ENCODE measurements at places on chromosomes 13 and 19.

DNA sequence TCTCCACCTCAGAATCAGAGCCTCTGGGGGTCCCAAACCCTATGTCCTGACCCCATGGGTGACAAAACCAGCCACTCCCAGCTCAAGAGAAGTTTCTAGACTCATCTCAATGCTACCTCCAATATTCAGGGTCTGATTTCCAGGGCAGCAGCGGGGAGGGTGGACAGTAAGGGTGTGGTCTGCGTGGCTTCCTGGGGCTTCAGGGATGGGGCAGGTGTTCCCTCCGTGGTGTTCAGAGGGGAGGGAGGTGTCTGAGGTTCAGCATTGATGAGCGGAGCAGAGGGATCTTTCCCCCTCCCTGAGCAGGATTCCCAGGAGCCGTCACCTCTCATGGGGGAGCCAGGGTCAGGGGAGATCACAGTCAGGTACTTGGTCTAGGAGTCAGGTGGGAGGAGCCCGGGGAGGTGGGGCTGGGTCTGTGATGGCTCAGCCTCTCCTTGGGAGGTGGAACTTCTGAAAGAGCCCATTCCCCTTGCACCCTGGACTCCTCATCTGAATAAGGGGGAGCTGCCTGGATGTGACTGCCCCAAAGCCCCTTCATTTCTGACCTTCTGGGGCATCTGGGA, 2.9 kb downstream of the LILRA2 start:
- H3K4me1 ChIP-seq: no peaks in the 10 kb centered on the region
- no peak for DNase-seq
- no peak overlapping the region for H3K27ac ChIP-seq
- no peaks in the 10 kb centered on the region for H3K27me3 ChIP-seq

DNA sequence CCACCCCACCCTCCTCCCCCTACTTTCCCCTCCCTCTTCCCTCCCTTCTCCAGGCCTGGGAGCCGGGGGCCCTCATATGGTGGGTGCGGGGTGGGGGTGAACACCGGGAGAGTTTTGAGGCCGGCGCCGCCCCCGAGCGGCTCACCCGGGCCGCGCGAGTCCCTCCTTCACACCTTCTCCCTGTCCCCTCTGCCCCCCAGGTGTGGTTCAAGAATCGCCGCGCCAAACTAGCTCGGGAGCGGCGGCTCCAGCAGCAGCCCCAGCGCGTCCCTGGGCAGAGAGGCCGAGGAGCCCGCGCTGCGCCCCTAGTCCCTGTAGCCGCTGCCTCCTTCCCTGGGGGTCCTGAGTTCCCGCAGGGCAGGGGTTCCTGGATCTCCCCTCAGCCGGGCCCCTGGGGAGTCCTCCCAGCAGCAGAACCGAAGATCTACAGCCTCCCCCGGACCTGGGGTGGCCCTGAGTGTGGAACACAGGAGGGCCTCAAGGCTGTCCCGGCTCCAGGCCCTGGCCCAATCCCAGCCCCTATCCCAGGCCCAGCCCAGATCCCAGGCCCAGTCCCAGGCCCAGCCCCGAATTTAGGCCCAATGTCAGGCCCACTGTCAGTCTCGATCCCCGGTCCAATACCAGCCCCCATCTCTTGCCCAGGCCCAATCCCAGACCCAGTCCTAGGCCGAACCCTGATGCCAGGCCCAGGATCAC, 1.7 kb downstream of the TPRX2 start:
- no peak for DNase-seq
- no peaks in the 10 kb centered on the region for H3K36me3 ChIP-seq
- H3K27me3 ChIP-seq: no peaks in the 10 kb centered on the region
- H3K27ac ChIP-seq: no peak overlapping the region
- peaks cover 4% of the 10 kb centered on the region for H3K4me1 ChIP-seq

DNA sequence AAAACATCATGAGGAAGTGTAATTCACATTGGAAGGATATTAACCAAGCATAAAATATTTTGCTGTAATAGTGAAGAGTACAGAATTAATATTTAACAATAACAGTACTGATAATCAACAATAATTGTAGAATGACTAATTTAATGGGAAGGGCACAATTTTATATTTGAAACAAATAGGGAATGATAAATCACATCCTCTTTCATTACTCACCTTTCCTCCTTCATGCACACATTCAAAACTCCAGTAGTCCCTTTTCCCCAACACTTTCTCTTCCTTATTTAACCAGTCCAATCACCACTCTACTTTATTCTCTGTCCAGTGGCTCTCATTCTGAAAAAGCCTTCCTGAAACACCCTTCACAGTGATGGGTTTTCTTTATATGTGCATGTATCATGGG, 110.8 kb upstream of the POSTN start:
- no peak overlapping the region for H3K4me3 ChIP-seq
- H3K27me3 ChIP-seq: no peaks in the 10 kb centered on the region
- H3K27ac ChIP-seq: no peak overlapping the region
- H3K4me1 ChIP-seq: peaks cover under 1% of the 10 kb centered on the region
- no peak for DNase-seq
- H3K36me3 ChIP-seq: no peaks in the 10 kb centered on the region

- H3K4me3 ChIP-seq: no peak overlapping the region
- H3K27me3 ChIP-seq: no peaks in the 10 kb centered on the region
- DNase-seq: no peak
- peak overlapping the region; percentile 50 for H3K27ac ChIP-seq
- peaks cover 11% of the 10 kb centered on the region for H3K36me3 ChIP-seq
- H3K4me1 ChIP-seq: peaks cover 3% of the 10 kb centered on the region
Observed at GRCh38 chr19:10769533-10770491, 51.9 kb downstream of the DNM2 start.

DNA sequence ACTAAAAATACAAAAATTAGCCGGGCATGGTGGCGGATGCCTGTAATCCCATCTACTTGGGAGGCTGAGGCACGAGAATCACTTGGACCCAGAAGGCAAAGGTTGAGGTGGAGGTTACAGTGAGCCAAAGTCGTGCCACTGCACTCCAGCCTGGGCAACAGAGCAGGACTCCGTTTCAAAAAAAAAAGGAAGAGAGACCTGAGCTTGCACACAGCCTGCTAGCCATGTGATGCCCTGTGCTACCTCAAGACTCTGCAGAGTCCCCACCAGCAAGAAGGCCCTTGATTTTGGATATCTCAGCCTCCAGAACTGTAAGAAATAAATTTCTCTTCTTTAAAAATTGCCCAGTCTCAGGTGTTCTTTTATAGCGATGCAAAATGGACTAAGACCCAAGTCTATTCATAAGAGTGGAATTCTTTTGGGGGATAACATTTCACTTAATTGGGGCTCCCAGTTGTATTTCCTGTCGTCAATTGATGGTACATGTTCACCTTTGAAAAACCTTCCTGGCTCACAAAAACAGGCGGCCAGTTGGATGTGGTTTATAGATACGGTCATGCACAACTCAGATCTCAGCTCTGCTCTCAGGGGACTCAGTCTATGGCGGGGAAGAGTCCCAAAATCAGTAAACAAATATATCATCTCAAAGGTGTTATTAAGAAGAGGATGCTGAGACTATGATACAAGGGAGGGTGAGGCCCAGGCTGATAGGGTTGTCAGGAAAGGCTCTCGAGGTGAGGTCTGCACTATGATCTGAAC, 2.4 kb upstream of the CHERP start:
- no peaks in the 10 kb centered on the region for H3K27me3 ChIP-seq
- H3K27ac ChIP-seq: no peak overlapping the region
- peaks cover 6% of the 10 kb centered on the region for H3K36me3 ChIP-seq
- DNase-seq: no peak
- peak overlapping the region; percentile 8 for H3K4me3 ChIP-seq

DNA sequence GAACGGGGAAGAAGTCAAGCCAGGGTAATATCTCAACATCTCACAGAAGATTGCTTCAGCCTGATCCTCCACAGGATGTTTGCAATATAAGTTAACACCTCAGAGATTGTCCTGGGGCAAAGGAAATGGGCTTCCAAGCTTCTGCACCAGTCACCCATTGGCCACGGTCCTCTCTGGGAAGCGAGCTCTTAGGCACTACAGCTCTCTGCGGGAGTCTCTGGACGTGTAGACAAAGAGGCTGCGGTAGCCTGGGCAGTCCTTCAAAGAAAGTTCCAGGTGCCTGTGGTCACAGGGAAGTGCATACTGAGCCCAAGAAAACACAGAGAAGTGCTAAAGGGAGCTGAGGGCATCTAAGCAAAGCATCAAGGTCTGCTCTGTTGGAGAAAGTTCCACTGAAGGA, 805.7 kb downstream of the DIAPH3 start:
- no peak overlapping the region for H3K27ac ChIP-seq
- peaks cover 31% of the 10 kb centered on the region for H3K4me1 ChIP-seq
- DNase-seq: no peak
- H3K4me3 ChIP-seq: no peak overlapping the region

GRCh38 chr13:43316946-43317353, 293.6 kb downstream of the DNAJC15 start:
- H3K36me3 ChIP-seq: no peaks in the 10 kb centered on the region
- no peak for DNase-seq
- peak overlapping the region; percentile 66 for H3K27ac ChIP-seq
- peaks cover 22% of the 10 kb centered on the region for H3K4me1 ChIP-seq
- peaks cover 5% of the 10 kb centered on the region for H3K27me3 ChIP-seq

DNA sequence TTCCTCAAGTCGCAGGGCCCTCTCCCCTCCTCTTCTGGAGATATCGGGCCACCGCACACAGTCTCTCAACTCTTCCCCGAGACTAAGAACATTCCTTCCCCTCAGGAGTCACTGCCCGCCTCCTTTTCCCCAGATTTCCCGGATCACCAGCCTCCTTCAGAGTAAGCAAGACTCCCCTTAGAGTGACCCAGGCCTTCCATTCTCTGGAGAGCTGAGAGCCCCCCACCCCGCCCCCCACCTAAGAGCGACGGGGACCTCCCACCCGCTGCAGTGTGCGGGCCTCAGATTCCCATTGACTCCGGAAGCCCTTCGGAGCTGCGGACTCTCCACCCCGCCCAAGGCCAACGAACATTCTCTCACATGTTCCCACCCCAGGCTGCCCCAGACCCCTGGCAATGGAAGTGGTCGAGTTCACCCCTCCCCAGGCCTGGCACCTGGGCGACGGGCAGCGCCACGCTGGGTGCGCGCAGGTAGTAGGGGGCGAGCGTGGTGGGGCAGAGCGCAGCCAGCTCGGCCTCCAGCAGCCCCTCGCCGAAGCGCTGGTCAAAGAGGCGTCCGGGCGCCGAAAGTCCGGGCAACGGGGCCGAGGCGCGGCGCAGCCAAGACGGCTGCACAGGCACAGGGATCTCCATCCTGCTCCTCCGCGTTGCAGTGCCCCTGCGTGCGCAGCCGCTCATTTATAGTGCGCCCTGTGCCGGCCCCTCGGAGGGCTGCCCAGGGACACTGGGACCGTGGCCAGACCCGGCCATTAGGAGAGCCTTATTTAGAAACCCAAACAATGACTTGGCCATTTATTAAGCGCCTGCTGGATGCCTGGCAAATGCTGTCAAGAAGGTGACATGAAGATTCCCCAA, at the start of gene HSPB6:
TSS of gene HSPB6 (minus strand) at position 653 of the 854 bp plus-strand sequence. CDS start at position 632, 21 bp downstream.
- peaks cover 9% of the 10 kb centered on the region for H3K27me3 ChIP-seq
- DNase-seq: peak; percentile 55
- H3K4me3 ChIP-seq: peak within 1 kb of the TSS; percentile 97
- H3K36me3 ChIP-seq: peaks cover 4% of the 10 kb centered on the region
- peak within 1 kb of the TSS; percentile 96 for H3K27ac ChIP-seq

- H3K27ac ChIP-seq: no peak overlapping the region
- no peak overlapping the region for H3K4me3 ChIP-seq
- DNase-seq: no peak
- H3K36me3 ChIP-seq: peaks cover 4% of the 10 kb centered on the region
- peaks cover 3% of the 10 kb centered on the region for H3K4me1 ChIP-seq
- H3K27me3 ChIP-seq: no peaks in the 10 kb centered on the region
Observed at GRCh38 chr13:73281746-73282145, 222.9 kb downstream of the KLF5 start.

- H3K27me3 ChIP-seq: no peaks in the 10 kb centered on the region
- no peak overlapping the region for H3K27ac ChIP-seq
- peaks cover 19% of the 10 kb centered on the region for H3K36me3 ChIP-seq
- DNase-seq: no peak
Observed at GRCh38 chr19:43605875-43606568, 5.9 kb upstream of the SRRM5 start.

DNA sequence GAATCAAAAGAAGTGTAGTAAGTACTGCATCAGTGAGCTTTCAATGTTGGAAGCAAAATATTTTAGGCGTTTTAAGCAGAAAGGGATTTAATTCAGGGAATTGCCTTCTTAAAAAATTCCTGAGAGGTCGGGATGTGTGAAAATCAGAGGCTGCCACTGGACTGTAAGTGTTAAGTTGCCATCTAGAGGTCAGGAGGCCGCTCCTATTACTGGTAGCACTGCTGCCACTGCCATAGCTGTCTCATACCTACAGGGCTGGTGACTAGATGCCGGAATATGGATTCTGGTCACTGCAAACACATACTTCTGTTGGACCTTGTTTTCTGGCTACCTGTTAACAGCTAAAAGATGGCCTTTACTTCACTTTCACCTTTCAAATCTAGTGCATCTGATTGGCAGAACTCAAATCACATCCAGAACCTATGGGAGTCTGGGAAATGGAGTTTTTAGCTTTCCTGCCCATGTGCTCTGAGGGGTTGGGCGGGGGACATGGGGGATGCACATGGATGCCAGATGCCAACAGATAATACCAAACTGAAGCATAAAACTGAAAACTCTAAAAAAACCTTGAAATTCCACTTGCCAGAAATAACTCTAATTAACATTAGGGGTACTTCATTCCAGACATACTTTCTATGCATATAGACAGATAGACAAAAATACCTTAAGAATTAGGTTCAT, 29.8 kb downstream of the DGKH start:
- H3K27ac ChIP-seq: peak overlapping the region; percentile 57
- no peak for DNase-seq
- H3K27me3 ChIP-seq: no peaks in the 10 kb centered on the region
- H3K4me3 ChIP-seq: no peak overlapping the region
- peaks cover 11% of the 10 kb centered on the region for H3K36me3 ChIP-seq

DNA sequence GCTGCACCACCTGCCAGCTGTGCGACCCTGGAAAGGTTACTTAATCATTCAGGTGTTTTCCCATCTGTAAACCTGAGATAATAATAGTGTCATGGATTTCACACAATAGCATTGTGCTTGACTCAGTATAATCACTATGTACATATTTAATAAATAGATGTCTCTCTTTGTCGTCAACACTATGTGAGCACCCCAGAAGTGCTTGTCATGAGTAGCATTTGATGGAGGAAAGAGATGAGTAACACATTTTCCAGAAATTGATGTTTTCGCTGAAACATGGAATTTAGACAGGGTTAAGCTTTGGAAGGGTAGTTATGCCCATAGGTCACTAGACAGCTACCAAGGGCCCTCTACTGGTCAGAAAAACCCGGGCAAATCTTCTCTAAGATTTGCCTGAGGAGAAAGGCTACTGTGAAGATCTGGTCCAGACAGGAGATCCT, 9.5 kb upstream of the MBNL2 start:
- H3K27ac ChIP-seq: no peak overlapping the region
- no peak overlapping the region for H3K4me3 ChIP-seq
- H3K4me1 ChIP-seq: peaks cover 18% of the 10 kb centered on the region
- DNase-seq: no peak
- H3K27me3 ChIP-seq: no peaks in the 10 kb centered on the region

- H3K4me1 ChIP-seq: peaks cover 73% of the 10 kb centered on the region
- no peaks in the 10 kb centered on the region for H3K27me3 ChIP-seq
- H3K27ac ChIP-seq: peak overlapping the region; percentile 93
Observed at GRCh38 chr19:38650911-38651584, 3.6 kb downstream of the ACTN4 start.

- peaks cover 21% of the 10 kb centered on the region for H3K4me1 ChIP-seq
- peak within 1 kb of the TSS; percentile 84 for H3K4me3 ChIP-seq
- H3K27me3 ChIP-seq: peaks cover 6% of the 10 kb centered on the region
- peak within 1 kb of the TSS; percentile 85 for H3K27ac ChIP-seq
- peaks cover 2% of the 10 kb centered on the region for H3K36me3 ChIP-seq
Observed at GRCh38 chr19:33796164-33796875, at the start of gene KCTD15. Gene KCTD15 (plus strand): TSS chr19:33796870. CDS start chr19:33800455, 3,585 bp downstream.

All from mesothelial cell of epicardium (in vitro differentiated cells).